HS-5 (cell line): ENCODE measurements at places on chromosomes 6 and 20.

DNA sequence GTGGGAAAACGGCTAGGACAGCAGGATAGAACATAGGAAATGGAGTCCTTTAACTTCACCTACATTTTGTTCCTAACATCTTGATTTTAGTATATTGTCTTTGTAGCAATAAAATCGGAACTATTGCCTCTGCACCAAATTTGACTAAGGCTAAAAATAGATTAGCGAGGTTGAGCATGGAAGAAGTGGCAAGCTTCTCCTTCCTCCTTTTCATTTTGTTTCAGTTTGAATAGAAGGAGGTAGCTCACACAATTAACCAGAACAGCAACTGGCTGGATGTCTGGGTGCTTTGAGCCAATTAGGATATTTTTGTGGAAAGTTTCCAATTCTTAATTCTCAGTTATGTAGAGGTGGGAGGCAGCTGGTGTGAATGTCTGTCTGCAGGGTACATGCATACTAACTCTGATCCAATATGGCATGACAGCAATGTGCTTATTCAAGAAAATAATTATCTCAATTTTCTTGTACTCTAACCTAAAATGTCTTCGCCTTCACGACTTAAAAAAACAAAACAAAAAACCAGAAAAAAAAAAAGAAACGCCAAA lies 3.1 kb upstream of the HECA start:
- no peak for DNase-seq

- no peak for DNase-seq
Measured at GRCh38 chr20:38402089-38402488, 33.0 kb downstream of the SNHG17 start.

DNA sequence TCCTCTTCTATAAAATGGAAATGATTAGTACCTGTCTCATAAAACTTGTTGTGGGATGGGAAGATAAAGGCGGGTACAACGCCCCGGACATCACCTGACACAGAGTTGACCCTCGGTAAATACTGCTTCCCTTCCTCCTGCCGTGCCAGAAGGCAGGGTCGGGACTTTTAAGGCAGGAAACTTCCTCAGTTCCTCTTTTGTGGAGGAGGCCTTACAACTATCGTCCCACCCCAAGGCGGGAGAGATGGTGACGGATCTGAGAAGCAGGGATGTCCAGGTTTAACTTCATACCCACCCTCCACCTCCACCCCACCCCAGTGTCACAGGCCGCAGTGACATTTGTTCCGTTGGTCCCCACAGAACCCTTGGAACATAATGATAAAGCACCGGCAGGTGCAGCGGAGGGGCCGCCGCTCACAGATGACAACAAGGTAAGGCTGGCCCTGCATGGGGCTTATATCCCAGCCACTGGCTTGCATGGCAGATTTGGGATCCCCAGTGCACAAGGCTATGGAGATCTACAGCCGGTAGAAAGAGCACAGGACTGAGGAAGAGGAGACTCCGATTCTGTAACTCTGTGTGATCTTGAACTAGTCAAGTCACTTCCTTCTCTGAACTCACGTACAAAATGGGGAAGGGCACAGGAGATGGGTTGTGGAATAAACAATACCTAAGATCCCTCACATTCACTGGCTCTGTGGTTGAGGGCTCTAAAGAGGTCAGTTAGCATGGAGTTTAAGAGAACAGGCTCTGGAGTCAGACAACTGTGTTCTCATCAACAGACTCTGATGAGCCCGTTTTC lies 764 bp downstream of the DNTTIP1 start:
- DNase-seq = no peak

- no peak for DNase-seq
Measured at GRCh38 chr6:57263739-57264138, 41.6 kb upstream of the RAB23 start.

DNA sequence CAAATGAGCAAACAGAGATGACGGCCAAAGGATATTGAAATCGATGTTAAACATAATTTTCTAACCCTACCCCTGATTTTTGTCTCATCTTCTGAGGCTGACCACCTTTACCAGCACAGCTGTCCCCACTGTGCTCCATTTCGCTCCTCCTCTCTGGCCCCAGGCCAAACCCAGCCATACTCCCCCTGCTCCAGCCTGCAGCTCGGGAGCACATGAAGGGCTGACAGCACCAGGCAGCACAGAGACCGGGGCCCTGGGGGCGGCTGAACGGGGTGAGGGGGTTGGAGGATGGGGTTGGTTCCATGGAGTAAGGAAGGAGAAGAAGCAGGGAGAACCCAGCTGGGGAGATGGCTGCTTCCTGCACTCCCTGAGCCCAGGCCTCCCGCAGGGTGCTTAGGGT lies 3.2 kb upstream of the NCR2 start:
- DNase-seq = no peak

DNA sequence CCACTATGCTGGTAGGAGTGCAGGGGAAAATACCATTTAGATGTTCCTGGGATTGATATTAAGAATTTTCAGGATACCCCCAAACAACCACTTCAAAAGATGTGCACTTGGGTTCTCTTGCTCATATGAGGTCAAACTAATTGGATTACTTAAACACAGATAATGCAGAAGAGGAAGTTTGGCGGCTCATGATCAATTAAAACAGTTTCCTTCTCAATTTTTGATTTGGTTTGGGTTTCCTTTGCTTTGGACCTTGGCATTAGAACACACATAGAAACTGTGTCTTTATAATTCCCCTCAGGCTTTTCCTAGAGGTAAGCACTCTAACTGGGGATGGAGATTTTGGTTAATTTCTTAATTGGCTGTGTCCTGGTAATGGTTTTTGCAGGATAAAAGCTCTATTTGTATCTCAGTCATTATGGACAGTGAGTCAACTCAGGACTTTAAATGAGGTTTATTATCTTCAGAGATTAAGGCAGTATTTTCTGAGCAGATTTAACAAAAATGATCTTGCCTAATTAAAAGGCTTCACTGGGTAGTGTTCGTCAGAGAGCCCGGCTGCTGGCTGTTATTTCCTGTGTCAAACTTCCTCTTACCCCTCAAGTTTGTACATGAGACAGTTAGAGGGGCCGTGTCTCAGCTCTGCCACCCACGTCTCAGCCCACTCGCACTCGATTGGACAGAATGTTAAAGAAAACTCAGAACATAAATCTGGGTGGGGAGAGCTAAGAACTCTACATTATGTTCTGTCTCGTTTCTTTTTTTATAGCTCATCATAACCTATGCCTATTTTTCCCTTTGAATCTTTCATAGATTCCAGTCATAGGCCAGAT lies 50.3 kb upstream of the PREP start:
- no peak for DNase-seq

DNA sequence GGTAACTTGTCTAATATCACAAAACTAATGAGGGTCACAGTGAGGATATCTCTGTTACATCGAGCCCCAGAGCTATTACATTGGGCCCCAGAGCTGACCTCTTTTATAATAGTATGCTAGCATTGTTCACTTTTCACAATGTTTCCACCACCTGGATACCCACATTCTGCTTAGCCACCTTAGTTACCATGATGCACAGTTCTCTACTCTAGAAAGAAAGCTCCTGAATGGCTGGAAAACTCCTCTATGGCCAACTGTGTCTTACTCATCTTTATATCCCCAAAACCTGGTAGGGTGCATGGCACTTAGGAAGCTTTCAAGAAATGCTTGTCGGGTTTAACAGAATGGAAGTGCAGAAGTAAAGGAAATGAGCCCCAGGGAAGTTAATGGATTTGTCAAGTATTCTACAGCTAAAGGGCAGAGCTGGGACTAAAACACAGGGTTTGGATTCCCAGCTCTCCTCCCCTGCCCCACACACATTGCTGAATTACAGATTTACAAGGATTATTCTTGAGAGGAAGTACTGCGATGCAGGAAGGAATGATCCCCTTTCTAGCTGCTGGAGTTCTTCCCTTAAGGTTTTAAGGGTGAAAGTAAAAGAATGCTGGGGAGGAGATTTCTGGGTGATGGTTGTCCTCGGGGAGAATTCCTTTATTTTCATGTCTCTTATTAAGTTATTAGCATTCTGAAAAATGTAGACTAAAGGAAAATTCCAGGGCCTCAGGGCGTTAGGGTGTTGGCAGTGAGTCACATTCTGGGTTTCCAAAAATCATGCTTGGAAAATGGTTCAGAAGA lies 16.1 kb upstream of the HINT3 start:
- DNase-seq = no peak

DNA sequence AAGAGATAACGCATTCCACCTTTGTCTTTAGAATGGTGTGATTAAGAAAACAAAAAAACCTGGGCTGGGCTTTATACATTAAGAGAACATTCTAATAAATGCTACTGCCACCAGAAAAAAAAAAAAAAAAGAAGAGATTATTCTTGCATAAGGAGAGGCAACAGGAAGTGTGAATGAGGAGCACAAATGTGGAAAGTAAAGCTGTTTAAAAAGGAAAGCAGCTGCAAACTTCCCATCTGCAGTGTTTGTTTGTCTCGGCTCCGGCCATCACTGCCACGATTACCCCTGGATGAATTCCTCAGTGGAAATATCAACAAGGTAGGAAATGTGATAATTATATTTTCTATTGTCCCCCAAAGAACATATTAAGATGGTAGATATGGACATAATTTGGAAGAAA lies 223.9 kb downstream of the PHF3 start:
- no peak for DNase-seq

DNA sequence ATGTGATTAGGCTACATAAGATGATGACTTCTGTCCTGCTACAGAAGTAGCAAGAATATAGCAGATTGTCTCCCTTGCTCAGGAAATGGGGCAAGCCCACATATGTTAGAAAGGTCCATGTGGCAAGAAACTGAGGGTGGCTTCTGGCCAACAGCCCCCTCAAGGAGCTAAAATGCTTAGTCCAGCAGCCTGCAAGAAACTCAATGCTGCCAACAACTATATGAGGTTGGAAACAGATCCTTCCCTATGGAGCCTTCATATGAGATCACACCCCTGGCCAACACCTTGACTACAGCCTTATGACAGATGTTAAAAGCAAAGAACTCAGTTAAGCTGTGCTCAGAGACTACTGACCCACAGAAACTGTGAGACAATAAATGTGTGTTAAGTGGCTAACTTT lies 22.1 kb downstream of the PTPRT start:
- DNase-seq = no peak

GRCh38 chr6:44608175-44608574 lies 220.7 kb downstream of the CDC5L start:
- DNase-seq = no peak

GRCh38 chr20:8790442-8791074 lies 278.3 kb upstream of the PLCB4 start:
- DNase-seq = peak; percentile 45

DNA sequence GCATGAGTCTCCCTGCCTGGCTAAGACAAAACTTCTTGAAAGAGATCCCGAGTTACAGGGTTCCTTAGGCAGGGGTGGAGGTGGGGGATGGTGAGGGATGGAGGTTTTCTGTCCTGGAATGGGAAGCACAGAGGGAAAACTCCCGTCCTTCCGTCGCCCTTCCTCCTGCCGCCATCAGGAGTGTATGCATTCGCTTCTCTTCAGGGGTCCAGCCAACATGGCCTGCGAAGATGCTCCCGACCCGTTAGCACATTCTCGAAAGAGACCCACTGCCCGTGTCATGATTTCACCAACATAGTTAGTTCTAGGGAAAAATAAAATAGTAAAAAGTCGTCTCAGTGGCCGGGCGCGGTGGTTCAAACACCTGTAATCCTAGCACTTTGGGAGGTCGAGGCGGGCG lies 37.1 kb downstream of the KIF25 start:
- no peak for DNase-seq

DNA sequence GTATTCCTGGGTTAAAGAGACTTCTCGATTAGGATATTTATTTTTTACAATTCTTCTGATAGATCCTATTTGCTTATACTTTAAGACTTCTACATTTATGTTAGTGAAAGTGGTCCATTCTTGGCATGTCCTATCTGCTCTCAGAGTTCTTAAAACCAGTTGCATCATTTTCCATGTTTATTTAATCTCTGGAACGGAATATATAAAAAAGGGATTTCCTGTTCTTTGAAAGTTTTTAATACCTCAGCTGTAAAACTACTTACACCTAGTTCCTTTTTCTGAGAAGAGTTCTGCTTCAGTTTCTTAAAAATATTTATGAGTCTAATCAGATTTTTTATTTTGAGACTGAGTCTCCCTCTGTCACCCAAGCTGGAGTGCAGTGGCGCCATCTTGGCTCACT lies 18.0 kb upstream of the MYL9 start:
- DNase-seq = no peak

GRCh38 chr6:160293844-160294243 lies 35.2 kb upstream of the SLC22A2 start:
- no peak for DNase-seq
